ENCODE measurements at places on chromosomes 13 and 19.

- no peak for DNase-seq
These were observed 1.3 kb upstream of the LCP1 start for GRCh38 chr13:46183018-46183946.

DNA sequence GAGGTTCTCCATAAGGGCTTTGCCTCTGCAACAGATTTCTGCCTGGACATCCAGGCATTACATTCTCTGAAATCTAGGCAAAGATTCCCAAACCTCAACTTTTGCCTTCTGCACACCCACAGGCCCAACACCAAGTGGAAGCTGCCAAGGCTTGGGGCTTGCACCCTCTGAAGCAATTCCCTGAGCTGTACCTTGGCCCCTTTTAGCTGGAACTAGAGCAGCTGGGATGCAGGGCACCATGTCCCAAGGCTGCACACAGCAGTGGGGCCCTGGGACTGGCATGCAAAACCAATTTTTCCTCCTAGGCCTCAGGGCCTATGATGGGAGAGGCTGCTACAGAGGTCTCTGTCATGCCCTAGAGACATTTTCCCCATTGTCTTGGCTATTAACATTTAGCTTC, 943.2 kb downstream of the PCDH17 start:
- no peak for DNase-seq

- DNase-seq = no peak
These were observed 344.9 kb upstream of the KLF12 start for GRCh38 chr13:74479124-74479523.

DNA sequence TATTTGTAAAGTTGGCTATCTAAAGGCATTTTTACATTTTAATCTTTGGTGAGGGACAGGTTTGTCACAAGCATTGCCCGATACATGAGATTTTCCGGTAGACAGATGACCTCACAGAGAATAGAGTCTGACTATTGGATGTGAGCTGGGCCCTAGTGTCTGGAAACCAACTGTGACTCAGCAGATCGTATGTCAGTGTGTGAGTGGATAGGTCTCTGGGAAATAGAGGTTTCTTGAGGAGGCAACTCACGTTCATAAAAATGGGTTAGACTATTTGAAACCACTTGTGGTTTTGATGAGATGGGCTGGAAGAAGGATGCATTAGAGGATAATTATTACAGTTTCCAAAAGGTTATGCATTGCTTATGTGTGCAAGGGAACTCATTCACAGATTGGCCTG, 19.2 kb downstream of the HS6ST3 start:
- DNase-seq = no peak

DNA sequence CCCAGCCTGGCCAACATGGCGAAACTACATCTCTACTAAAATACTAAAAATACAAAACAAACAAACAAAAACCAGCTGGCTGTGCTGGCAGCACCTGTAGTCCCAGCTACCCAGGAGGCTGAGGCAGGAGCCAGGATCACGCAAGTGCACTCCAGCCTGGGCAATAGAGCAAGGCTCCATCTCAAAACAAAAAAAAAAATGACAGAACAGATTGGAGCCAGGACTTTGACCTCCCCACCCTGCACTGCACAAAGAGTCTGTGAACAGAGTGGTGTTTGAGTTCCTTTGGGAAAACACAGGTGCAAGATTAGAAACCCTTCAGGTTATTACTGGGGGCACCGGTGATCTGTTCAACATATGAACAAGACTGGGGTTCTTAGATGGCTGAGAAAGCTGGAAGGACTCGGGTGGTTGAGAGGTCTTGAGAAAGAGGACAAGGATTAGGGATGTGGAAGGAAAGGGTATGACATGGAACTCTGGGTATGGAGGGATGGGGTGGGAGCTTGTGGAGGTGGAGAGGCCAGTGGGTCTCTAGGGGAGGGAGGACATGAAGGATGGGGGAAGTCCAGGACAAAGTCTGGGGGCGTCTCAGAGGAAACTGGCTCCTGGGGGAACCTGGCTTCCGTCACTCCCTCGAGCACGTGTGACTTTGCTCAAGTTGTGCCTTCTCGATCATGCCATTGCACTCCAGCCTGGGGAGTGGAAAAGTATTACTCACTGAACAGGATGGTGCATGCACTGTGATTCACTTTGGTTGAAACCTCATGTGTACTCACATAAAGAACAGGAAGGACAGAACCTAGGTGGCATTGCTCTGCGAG, 25.9 kb downstream of the RCN3 start:
- DNase-seq = no peak

GRCh38 chr13:48210178-48210577, 22.8 kb upstream of the ITM2B start:
- DNase-seq = no peak

- no peak for DNase-seq
These were observed 532.3 kb downstream of the GPC5 start for GRCh38 chr13:91930687-91931086.
